Ascending aorta (tissue), 2 donors: ENCODE measurements at places on chromosomes 7 and 10.

- no peak for DNase-seq
Measured at GRCh38 chr10:114754445-114755320, 66.9 kb upstream of the FHIP2A start.

DNA sequence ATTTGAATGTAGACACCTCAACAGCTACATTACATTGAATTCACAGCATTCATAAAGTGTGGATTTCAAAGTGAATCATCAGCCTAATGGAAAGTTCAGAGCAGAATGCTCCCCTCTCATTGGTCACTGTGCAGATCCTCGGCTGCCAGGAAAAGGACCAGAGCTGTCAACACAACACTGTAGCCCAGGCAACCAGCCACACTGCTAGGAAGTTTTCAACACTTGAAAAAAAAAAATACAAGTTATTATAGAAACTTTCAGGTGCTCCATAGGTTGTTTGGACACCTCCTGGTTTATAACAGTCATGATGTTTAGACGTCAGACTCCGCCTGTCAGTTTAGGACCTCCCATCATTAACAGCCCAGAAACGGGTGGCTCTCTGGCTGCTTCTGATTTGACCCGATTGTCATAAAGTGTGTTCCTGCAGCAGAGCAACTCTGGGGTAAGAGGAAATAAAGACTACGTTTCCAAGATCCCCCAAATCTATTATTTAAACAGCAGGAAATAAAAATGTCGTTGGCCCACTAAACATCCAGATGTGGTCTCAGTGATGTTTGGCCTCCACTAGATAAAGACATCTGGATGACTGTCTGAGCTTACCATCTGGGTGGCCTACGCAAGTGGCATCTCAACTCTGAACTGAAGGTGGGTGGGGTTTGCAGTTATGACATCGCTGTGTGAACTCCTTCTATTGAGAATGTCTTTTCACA, 117.4 kb downstream of the CABCOCO1 start:
- peak; percentile 83 for DNase-seq

DNA sequence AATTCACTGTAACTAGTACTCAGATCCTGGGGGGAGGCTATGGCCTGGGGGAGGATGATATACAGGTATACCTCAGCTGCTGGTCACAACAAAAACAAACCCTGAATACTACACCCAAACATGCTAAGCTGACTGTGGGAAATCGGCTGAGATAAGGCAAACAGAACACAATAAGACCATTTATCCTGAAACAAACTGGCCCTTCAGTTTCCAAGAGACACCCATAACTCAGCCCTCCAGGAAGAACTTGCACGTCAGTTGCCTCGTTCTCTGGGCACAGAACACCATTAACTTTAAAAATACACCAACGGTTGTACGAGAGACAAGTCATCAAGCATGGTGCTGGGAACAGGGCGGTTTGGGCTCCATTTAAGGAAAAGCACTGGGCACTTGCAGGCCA, 24.1 kb upstream of the KCNMA1 start:
- DNase-seq = no peak

GRCh38 chr7:151008511-151009323, 15.6 kb downstream of the ATG9B start:
- DNase-seq = no peak

DNA sequence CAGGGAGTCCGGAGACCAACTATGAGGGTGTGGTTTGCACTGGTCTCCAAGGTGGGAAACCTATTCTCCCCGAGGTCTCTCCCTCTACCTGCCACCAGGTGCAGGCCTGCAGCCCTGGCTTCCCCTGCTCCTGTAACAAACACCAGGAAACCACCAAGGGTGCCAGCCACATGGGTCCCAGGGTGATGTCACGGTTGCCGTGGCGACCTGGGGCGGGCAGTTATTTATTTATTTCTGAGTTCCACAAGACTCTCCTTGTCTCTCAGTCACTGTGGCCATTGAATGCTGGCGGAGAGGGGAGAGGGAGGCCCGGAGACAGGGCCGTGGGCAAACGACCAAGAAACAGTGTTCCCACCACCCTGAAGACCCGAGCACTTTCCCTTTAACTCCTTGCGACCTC, 27.0 kb downstream of the MMD2 start:
- no peak for DNase-seq

DNA sequence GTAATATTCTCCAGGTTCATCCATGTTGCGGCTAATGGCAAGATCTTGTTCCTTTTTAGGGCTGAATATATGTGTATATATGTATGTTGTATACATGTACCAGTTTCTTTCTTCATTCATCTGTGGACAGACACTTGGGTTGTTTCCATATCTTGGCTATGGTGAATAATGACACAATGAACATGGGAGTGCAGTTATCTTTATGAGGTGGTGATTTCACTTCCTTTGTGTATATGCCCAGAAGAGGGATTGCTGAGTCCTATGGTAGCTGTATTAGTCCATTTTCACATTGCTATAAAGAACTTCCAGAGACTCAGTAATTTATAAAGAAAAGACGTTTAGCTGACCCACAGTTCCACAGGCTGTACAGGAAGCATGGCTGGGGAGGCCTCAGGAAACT, 17.1 kb upstream of the TSPAN15 start:
- no peak for DNase-seq

DNA sequence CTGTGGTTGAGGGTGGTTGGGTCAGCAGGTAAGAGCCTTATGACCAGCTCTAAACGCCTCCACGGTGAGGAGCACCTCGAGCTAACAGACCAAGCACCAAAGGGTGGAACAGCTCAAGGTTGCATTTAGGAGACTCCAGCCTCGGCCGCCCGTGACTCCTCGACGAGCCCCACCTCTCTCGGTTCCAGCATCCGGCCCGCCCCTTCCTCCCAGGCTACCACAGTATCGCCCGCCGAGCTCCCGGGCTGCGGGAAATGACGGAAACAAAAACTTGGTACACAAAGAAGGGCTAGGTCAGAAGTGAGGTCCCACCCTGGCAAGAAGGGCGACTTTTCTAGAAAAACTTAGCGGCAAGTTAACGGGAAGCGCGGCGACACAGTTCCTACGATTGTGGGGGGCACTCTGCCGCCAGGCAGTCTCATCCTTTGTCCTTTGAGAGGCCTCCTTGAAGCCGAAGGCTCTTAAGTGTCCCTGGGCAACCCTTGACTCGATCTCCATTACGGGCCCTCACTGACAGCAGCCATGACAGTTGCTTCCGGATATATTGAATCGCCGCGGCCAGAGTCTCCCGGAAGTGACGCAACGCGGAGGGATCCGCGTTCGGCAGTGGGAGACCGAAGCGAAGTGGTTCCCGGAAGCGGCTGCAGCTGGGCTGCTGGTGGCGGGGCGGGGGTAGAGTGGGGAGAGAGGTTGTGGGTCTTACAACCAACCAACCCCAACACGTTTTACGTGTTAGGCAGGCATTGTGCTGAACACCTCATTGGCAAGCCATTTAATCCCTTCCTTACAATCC, 40.2 kb upstream of the ZNF518A start:
- DNase-seq = peak; percentile 73

- no peak for DNase-seq
Measured at GRCh38 chr7:44145969-44146911, 5.1 kb upstream of the MYL7 start.

DNA sequence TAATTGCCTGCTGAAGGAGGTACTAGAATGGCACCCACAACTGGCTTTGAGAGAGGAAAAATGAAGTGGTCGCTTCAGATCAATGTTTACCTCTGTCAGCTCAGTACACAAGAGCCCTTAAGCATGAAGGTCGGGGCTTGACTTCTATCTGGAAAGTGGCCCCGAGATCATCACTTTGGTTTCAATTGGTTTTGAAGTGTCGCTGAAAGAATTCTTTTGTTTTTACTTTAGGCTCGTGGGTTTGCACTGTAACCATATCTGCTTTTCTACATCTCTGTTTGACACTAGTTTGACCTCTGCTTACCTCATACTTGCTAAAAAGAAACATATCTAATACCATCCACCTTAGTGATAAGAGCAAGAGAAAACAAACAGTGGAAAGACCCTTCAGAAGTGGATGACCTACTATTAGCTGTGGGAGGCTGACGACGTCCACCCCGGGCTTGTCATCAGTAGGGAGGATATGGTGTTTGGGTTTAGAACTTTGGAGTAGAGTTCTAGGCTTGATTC, 361.8 kb downstream of the GATA3 start:
- DNase-seq = no peak

GRCh38 chr10:112336556-112337201, 37.2 kb upstream of the ACSL5 start:
- no peak for DNase-seq

DNA sequence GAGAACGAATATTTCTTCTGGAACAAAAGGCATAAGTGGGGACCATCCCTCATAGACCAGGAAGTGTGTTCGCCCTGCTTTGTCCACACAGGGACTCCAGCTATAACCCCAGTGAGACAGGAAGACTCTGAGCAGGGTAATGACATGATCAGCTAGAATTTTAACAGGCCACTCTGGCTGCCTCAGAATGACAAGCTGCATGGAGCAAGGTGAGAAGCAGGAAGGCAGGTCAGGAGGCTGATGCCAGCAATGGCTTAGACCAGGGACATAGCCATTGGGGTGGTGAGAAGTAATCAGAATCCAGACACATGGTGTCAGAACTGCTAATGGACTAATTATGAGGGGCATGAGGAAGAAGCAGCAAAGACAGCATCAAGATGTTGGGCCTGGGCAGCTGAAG, 264.6 kb downstream of the GRID1 start:
- DNase-seq = no peak

DNA sequence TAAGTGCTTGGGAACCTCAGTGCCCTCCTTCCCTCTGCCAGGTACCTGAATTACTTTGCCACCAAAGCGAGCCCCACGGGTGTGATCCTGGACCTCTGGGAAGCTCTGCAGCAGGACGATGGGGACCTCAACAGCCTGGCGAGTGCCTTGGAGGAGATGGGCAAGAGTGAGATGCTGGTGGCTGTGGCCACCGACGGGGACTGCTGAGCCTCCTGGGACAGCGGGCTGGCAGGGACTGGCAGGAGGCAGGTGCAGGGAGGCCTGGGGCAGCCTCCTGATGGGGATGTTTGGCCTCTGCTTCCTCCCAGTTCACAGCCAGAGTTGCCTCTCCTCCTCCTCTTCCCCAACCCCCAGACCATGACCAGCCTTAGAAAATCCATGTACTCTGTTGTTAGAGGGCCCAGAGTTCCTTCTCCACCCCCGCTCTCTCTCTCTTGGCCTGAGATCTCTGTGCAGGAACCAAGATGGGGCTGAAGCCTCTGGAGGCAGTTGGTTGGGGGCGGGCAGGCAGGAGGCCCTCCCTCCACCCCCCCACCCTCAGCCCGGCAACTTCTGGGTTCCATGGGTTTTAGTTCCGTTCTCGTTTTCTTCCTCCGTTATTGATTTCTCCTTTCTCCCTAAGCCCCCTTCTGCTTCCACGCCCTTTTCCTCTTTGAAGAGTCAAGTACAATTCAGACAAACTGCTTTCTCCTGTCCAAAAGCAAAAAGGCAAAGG, 19.8 kb upstream of the SLC29A3 start:
- no peak for DNase-seq

- no peak for DNase-seq
Measured at GRCh38 chr10:114017873-114018272, 25.8 kb upstream of the ADRB1 start.

GRCh38 chr10:106255111-106255678, 909.3 kb downstream of the SORCS1 start:
- DNase-seq = no peak

DNA sequence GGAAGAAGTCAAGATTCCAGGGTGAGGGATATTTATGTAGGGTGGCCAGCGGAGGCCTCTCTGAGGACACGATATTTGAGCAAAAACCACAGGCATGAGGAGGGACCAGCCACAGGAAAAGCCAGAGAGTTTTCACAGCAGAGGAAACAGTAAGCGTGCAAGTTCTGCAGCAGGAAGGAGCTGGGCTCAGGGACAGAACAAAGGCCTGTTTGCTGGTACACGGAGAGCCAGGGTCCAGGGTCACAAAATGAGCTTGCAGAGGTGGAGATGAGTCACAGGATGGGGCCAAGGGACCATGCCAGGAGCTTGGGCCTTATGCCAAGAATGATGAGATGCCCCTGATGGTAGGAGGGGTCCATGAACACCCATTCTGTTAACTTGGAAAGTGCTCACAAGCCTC, 283.5 kb downstream of the PLXNA4 start:
- no peak for DNase-seq

- DNase-seq = no peak
Measured at GRCh38 chr10:1846032-1846431, 108.7 kb upstream of the ADARB2 start.

GRCh38 chr10:8705415-8705814, 650.9 kb downstream of the GATA3 start:
- DNase-seq = no peak

DNA sequence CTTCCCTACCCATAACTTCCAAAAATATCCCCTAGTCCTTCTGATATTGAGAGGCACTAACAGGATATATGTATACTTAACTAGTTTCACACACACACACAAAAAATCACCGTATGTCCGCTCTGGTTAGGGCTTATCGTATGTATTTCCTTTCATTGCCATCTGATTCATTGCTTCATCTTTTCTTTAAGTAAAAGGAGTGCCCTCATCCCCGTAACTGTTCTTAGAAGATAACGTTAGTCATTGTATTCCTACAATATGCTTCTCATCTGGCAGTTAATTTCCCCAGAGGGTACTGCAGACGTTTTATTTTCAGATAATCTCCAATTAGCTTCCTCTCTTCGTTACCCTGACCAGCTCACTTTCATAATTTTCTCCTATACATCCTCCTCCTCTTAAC, 37.3 kb downstream of the NRCAM start:
- DNase-seq = no peak

GRCh38 chr7:11203683-11204082, 230.0 kb downstream of the PHF14 start:
- no peak for DNase-seq

DNA sequence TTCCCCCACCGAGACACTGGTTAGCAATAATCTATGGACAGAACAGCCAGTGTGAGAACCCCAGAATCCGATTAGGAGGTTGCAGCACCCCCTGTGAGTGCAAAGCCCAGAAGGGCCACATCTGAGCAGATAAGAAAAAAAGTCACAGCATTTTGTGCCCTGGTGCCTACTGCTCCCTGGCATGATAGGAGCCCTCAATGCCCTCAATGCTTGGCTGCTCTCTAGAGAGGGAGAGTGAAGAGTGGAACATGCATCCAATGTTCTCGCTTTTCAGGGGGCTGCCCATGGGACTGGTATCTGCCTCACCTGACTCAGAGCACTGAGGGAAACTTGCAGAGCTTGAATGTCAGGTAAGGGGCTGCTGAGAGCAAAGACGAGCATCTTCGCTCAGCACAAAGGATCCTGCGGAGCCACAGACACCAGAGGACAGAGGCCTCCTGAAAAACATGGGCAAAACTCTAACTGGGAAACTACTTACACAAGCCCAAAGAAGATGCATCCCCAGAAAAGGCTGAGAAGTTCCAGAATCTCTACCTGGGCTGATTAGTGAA, 98.0 kb upstream of the FAM20C start:
- no peak for DNase-seq

GRCh38 chr10:15052121-15052520, 8.4 kb downstream of the OLAH start:
- no peak for DNase-seq

GRCh38 chr7:20153567-20153966, 63.6 kb downstream of the MACC1 start:
- no peak for DNase-seq

- DNase-seq = no peak
Measured at GRCh38 chr10:96417441-96417840, 58.6 kb upstream of the OPALIN start.

GRCh38 chr7:1244700-1245523, 12.2 kb downstream of the UNCX start:
- DNase-seq = no peak
